ENCODE measurements at places on chromosomes 6 and 20. TPM values are rescaled to one million over a fixed set of nuclear protein-coding genes. Genes with fewer than 3 reads are reported as not detected.

RAB44 gene
- not detected for total RNA-seq

PTCHD4 gene
- 8.0 TPM for total RNA-seq

EPB41L1 gene
- total RNA-seq, result 33.9 TPM

VAPB gene
- total RNA-seq, result 10.1 TPM

TMC2 gene
- not detected for total RNA-seq

- no peak for DNase-seq
Observed at GRCh38 chr20:23084282-23084844, 1.8 kb downstream of the CD93 start.

- DNase-seq, result no peak
Observed at GRCh38 chr6:39543095-39543494, 182.1 kb downstream of the KIF6 start.

GRCh38 chr6:132934496-132934895 is 120.1 kb downstream of the RPS12 start:
- DNase-seq, result no peak

DNA sequence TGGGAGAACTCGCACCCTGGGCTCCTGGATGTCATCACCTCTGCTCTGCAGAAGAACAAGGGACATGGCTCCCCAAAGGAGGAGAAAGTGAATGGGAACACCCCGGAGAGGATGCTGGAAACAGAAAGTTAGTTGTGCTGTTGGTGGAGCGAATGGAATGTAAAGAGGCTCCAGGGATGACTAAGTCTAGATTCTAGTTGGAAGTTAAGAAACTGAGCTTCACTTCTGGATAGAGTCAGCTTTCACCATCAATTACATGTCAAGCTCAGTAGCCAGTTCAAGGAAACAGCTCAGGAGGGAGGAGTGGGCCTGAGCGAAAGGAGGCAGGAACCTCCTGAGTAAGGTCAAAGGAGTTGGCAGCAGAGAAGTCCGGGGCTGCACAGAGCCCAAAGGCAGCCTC is 132.1 kb upstream of the ARID1B start:
- DNase-seq, result no peak

- DNase-seq, result no peak
Observed at GRCh38 chr20:62918831-62919230, 7.5 kb downstream of the DIDO1 start.

GRCh38 chr6:40485300-40485699 is 101.9 kb downstream of the LRFN2 start:
- no peak for DNase-seq

DNA sequence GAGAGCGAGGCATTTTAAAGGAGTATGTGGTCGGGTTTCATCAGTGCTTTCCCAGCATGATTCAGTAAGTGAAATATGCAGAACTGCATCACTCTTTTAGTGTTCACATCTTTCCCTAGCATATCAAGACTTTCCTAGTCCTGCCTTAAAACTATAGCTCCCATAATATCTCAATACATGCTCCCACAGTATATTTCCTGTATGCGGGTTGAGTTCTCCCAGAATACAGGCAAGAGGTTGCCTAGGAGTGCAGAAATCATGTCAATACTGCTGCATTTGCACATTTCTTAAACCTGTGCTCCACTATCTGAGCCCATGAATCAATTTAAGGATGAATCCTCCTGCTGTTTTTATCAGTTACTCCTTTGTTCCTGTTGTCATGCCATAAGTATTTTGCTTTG is 386.6 kb upstream of the SLC35B3 start:
- DNase-seq, result no peak

GRCh38 chr6:88262332-88262731 is 96.2 kb upstream of the CNR1 start:
- DNase-seq, result no peak

GRCh38 chr20:38878866-38879265 is 47.4 kb upstream of the FAM83D start:
- DNase-seq, result no peak

DNA sequence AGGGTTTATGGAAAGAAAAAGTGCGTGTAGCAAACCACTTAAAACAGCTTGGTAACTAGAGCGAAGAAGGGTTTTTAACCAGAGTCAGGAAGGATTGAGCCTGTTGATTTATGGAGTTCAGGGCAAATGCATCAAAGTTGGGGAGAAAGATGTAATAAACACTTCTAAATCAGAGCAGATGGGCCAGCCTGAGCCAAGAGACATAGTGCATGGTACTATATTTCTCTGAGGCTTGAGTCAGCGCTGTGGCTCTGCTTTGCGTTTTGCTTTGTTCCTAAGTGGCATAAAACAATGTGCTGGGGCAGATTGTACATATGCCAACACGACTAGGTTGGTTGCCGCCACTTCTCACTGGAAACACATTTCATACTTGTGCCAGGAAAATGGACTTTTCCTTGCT is 111.3 kb downstream of the BCKDHB start:
- DNase-seq, result no peak

DNA sequence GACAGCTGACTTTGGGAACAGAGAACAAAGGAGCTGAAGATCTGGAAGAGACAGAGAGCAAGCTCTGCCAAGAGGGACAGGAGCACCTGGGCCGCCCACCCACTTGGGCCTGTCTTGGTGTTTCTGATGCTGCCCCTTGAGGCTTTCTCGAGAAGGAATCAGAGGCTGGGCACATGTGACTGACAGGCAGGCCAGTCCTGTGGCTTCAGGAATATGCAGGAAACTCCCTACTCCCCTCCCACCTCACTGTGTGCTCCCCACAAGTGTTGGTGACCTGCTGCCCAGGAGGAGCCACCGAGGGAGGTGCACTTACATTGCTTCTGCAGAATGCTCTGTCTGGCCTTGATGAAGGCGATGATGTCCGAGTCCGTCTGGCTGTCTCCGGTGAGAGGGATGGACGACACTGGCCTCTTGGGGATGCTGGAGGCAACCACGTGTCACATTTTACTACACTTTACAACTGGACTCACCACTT is 20.9 kb upstream of the KCNK16 start:
- DNase-seq, result no peak

- no peak for DNase-seq
Observed at GRCh38 chr20:8121666-8122065, 10.4 kb upstream of the PLCB1 start.

DNA sequence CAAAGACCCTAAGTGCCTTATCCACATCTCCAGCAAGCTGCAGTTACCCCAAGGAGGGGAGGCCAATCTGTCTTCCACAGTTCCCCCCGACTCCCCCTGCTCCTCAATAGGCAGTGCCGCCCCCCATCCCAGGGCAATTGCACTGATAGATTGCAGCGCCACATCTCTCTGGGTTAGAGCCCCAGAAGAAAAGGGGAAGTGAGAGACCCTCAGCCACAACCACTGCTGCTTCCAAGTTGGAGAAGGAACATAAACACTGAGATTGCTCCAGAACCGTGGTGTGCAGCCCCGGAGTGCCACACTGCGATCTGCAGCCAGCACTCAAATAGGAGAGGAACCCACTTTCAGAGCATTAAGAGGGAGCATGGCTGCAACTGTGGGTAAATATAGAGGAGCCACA is 101.5 kb downstream of the RWDD2A start:
- DNase-seq, result no peak

DNA sequence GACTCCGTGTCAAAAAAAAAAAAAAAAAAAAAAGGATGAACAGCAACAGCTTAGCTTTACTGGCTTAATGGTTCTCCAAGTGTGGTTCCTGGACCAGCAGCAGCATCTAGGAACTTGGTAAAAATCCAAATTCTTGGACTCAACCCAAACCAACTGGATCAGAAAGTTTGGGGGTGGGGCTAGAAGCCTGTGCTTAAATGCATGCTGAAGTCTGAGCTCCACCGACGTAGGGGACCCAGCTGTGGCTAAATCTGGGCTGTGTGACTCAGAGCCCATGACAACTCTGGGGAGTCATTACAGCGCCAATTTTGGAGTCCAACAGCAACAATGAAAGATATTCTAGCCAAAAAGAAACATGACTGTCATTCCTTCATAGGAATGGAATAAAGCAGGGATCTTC is 13.6 kb upstream of the CHD6 start:
- no peak for DNase-seq

DNA sequence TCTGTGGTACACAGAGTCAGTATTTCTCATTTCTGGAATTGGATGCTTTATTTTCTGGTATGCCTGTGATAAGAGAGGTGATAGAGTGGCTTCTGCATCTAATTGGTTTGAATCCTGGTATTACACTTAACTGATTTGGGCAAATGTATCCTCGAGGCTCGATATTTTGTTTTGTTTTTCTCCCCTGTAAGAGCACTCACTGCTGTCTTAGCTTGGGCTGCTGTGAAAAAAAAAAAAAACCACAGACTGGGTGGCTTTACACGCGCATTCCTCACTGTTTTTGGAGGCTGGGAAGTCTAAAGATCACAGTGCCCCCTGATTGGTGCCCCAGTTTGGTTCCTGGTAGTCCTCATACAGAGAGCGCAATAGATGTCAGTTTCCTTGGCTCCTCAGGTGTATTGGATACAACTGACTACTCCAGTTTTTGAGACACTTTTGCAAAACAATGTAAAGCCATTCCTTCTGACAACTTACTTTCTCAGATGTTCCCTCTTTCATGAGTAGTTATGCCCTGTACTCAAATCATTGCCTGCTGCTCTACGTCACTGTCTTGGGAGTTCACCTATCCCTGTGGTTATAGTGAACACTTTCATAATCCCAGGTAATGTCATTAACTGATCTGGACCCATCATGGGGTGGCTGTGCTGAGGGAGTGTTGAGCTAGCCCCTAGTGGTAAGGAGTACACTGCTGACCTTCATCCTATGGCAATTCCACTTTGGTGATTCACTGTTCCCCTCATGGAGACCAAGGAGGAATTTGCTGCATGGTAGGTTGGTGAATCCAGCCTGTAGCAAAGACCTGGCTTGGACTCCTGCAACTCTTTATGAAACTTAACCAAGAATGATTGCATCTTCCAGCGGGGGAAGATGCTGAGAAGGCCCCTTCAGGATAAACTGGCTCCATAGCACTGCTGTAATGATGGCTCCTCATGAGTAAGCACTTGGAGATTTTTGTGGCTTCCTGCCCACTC is 3.5 kb upstream of the ACAT2 start:
- DNase-seq, result no peak

- DNase-seq, result no peak
Observed at GRCh38 chr6:158853072-158853879, 34.1 kb upstream of the EZR start.

All from glomerular endothelial cell (primary cell).